ENCODE measurements at places on chromosomes 2 and 18. TPM values are rescaled to one million over a fixed set of nuclear protein-coding genes. Genes with fewer than 3 reads are reported as not detected.
A peak's percentile ranks its signal among the peaks of the same experiment; 100 is the strongest.

DNA sequence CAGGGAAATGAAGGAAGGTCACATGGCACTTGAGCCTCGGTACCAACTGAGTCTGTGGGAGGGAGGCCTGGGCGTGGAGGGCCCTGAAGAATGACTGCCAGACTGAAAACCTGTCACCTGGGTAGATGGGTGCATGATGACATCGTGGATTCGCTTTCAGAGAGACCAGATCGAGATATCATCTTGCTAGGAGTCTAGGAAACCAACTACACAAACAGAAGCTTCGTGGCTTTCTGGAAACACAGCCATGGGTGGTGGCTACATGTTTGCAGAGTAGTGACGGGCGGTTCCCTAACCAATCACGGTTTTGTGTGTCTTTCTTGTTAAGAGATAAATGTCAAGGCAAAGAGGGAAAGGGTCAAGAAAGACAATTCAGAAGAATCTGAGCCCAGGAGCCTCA is 155.0 kb downstream of the EIPR1 start:
- no peak for DNase-seq

DNA sequence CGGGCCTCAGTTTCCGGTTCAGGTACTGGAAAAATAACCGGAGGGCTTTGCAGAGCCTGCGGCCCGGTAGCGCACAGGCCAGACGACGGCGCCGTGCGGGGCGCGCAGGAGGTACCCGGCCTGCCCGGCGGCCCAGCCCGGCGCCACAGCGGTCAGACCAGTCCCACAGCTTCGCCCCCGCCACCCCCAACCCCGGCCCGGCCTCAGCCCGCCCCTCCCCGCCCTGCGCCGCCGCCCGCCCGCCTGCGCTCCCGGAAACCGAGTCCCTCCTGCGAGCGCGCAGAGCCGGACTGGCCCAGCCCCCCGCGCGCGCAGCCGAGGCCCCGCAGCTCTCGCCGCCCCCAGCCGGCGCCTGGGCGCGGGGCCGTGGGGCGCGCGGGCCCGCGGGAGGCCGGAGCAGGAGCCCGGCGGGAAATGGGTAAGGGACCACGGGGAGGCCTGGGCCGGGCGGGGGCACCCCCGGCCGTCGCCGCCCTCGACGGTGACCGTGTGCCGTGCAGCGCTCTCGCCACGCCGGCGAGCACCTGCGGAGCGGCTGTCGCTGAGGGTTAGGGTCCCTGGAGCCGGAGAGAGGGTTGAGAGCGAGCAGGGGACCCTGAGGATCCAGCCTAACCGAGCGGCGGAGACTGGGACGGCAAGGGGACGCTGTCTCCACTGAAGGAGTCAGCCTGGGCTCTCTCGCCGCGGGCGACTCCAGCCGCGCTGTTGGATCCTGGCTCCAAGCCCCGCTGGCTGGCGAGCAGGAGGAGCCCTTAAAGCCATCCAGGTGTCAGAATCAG is 16.5 kb upstream of the PSD4 start:
- DNase-seq: no peak

DNA sequence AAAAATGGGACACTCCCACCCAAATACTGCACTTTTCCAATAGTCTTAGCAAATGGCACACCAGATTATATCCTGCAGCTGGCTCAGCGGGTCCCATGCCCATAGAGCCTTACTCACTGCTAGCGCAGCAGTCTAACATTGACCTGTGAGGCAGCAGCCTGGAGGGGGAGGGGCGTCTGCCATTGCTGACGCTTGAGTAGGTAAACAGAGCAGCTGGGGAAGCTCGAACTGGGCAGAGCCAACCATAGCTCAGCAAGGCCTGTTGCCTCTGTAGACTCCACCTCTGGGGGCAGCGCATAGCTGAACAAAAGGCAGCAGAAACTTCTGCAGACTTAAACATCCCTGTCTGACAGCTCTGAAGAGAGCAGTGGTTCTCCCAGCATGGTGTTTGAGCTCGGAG is 110.4 kb downstream of the CTIF start:
- no peak for DNase-seq

DNA sequence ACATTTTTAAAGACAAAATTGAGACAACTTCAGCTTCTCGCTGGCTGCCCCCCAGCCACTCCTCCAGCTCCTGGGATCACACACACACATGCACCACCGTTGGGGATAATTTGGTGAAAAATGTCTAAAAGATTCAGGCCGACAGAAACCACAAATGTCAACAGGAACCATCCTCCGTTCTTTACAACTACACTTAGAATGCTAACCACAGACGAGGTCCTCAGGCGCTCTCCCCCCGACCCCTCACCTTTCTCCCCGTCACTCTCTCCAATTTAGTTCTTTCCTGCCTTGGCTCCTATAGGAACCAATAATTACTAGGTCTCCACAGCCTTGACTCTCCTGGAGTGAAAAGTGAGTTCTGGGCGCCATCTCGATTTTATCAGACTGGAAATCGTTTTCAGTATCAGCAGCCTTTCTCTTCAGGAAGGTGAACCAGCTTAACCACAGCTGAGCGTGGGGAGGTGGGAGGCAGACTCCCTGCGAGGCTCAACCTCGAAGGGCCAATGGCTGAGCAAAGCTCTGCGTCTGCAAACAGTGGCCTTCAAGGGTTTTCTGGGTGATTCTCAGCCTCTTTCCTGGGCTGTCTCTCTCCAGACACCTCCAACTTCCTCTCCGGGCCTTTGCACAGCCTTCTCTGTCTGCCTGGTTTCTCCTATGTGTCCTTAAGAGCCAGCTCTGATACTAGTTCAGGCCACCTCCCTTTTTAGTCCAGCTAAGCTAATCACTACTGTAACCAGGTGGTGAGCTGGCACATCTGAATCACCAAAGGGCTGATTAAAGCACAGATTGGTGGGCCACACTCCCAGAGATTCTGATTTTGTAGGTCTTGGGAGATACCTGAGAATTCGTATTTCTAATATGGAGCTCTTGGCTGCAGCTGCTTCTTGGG is 115.7 kb upstream of the COPS8 start:
- DNase-seq: no peak

DNA sequence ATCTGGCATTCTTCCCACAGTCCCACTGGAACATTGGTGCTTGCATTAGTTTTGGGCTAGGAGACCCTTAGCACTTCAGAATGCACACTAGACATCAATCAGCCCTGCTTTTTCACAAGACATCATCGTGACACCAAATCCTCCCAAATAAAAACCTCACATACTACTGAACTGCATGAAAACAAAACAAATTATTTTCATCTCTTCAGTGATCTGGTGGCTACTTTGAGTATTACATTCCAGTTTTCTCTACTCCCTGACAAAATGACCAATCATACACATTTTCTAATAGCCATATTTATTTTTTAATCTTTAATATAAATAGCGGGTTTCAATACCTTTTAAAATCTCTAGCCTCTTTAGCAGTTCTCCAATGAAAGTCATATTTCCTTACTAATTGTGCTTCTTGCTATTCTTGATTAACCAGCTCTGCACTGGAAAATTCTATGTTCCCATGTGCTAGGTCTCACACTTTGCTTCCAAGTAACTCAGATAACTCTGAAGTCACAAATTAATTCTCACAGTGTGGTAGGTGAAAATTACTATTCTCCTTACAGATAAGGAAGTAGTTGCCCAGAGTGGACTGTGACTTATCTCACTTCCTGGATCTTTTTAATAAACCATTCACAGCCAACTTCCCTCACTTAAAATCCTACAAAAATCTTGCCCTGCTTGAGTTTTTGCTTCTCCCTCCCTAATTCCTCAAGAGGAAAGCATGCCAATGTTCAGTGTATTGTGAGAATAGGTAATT is 82.5 kb upstream of the EPB41L3 start:
- DNase-seq: no peak

DNA sequence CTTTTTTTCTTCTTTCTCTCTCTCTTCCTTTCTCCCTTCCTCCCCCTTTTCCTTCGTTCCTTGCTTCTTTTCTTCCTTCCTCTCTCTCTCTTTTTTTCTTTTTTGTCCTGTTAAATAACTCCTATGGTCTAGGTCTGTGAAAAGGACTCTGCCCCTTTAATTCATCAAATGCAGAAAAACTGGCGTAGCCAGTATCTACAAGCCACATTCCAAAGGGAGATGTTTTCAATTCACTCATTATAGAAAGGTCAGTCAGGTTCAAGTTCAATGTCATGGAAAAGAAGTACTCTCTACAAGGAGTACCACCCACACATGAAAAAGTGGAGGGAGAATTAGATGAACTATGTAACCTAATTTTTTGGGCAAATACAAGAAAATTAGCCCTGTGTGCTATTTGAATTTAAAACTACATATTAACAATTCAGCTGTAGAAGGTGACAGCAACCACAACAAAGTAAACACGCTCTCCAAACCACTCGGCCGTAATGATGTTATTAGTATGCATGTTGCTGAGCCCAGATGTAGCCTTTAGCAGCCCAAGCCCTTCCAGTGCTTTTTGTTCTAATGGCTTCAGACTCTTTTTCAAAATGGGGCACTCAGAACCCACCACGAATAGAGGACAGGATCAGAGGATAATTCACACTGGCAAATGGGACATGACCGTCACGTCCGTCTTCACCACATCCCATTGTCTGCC is 735.4 kb upstream of the FANCL start:
- no peak for DNase-seq

GRCh38 chr2:48890454-48891131 is 135.1 kb upstream of the LHCGR start:
- no peak for DNase-seq

DNA sequence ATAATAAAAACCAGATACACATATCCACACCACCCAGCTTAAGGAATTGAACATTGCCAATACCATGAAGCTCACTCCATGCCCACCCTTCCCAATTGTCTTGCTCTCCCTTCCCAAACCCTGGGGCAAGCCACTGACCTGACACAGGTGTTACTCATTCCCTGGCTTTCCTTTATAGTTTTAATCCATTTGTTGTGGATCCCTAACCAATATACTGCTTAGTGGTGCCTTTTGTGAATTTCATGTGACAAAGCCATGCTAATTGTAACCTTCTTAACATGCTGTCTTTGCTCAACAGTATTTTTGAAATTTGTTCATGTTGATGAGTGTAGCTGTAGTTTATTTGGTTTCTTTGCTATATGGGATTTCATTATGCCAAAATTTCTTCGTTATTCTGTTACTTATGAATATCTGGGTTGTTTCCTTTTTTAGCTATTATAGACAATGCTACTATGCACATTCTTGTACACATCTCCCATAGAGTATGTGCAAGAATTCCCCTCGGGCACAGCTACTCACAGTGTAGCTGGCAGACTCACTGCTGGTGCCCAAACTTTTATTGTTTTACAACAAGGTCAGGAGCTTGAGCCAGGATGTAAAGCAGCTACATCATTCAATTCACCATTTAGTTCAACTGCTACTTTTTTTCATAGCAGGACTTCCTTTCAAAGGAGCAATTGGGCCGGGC is 90.8 kb upstream of the ATL2 start:
- DNase-seq: no peak

- no peak for DNase-seq
Observed at GRCh38 chr2:202307690-202308089, 42.1 kb downstream of the NOP58 start.

- no peak for DNase-seq
Observed at GRCh38 chr2:235672720-235673119, 178.9 kb downstream of the AGAP1 start.

- DNase-seq: no peak
Observed at GRCh38 chr18:70907673-70908072, 618.8 kb downstream of the SOCS6 start.

GRCh38 chr18:71887509-71887908 is 656.6 kb downstream of the CBLN2 start:
- DNase-seq: no peak

- DNase-seq: peak; percentile 35
Observed at GRCh38 chr2:237923481-237924163, 43.2 kb upstream of the UBE2F start.

DNA sequence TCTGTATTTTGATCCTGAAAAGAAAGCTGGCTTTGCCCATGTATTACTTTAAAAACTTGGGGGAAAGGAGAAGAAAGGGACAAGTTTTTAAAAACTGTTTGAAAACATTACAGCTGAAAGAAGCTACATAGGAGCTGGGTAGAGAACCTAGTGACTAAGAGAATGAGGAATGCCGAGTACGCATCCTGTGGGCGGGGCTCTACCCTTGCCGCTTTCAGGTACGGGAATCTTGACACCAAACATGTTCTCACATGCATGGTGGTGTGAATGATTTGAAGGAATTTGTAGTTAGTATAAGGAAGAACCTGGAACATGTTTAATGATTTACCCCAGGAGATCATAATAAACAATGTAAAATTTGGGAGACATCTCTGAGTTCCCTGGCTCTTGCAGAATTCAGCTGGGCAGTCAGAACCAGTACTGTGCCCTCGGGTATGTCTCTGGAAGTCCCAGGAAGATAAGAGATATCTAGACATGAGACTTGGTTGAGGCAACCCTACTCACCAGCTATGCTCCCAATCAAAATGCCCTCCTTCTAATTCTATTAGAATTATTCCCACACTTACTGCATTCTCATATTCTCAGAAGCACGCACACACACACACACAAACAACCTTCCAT is 16.5 kb upstream of the TGFA start:
- DNase-seq: no peak

DNA sequence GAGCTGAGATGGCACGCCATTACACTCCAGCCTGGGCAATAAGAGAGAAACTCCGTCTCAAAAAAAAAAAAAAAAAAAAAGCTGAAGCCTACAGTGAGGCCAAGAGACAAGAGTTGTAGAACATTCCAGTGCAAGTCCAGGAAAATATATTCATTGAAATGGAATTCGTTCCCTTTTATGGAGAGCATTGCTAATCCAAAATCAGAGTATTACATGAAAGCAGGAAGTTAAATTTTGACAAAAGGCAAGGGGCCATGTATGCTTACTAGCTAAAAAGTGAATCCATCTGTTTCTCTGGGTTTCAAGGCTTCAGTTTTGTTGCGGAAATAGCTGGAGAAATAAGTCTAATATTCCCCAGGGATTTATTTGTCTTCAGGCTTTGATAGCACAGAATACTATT is 471.7 kb downstream of the THSD7B start:
- no peak for DNase-seq

- no peak for DNase-seq
Observed at GRCh38 chr2:20227894-20228505, 3.1 kb upstream of the SDC1 start.

GRCh38 chr2:150732064-150732463 is 244.6 kb upstream of the RND3 start:
- DNase-seq: peak; percentile 86

The CD28 gene
- polyA plus RNA-seq: not detected

The IGFBP5 gene
- polyA plus RNA-seq: 1,767 TPM

The PIK3C3 gene
- 34.7 TPM for polyA plus RNA-seq

The SLC9A2 gene
- not detected for polyA plus RNA-seq

The VWC2L gene
- polyA plus RNA-seq: not detected

The EPHA4 gene
- polyA plus RNA-seq: 36.9 TPM

The REG3G gene
- polyA plus RNA-seq: not detected

The TNS1 gene
- 41.1 TPM for polyA plus RNA-seq

The ESCO1 gene
- polyA plus RNA-seq: 3.1 TPM

The GRHL1 gene
- 0.26 TPM for polyA plus RNA-seq

The SLC11A1 gene
- 0.07 TPM for polyA plus RNA-seq

The ADCYAP1 gene
- polyA plus RNA-seq: not detected

The LONRF2 gene
- 0.19 TPM for polyA plus RNA-seq

The SKA1 gene
- polyA plus RNA-seq: 5.8 TPM

The ZNF396 gene
- polyA plus RNA-seq: 0.26 TPM
